ENCODE measurements at places on chromosomes 13 and 19.

DNA sequence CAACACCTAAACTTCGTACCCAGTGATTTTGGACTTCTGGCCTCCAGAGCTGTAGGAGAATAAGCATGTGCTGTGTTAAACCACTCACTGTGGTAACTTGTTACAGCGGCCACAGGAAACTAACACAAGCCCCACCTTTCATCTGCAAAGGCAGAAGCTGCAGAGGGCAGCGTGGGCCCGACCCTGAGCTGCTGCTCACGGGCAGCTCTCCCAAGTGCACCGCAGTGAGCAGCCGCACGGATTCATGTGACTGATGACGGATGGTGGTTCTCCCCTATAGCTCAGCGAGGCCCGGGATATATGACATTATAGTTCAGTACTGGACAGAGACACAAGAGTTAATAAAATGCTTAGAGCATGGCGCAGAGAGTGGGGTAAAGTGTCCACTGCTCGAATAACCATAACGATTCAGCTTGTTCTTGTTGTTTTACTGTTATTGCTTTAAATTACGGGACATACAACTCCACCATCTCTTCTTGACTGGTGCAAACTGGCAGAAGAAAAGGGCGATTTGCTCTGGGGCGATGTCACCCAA is 21.9 kb downstream of the VRK3 start:
- no peak for DNase-seq

DNA sequence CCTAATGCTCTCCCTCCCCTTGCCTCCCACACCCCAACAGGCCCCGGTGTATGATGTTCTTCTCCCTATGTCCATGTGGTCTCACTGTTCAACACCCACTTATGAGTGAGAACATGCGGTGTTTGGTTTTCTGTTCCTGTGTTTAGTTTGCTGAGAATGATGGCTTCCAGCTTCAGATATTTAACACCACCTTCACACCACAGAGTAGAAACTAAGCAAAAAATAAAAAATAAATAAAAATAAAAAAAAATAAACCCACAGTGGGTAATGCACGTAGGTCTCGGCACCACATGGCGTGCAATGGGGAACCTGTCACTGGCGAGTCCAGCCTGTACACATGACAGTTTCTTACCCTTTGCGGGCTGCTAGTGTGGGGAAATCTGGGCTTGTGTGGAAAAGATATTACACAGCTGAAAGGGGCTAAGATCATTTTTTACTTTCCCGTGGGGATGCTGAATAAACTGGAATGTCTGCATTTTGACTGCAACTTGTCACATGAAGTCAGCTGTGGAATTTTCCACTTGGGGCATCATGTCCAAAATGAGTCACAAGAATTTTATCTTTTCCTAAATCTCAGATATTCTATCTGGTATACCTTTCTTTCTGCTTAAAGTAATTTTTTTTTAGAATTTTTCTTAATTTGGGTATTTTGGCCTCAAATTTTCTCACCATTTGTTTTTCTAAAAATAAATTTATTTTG is 170.5 kb downstream of the IRS2 start:
- DNase-seq, result no peak

DNA sequence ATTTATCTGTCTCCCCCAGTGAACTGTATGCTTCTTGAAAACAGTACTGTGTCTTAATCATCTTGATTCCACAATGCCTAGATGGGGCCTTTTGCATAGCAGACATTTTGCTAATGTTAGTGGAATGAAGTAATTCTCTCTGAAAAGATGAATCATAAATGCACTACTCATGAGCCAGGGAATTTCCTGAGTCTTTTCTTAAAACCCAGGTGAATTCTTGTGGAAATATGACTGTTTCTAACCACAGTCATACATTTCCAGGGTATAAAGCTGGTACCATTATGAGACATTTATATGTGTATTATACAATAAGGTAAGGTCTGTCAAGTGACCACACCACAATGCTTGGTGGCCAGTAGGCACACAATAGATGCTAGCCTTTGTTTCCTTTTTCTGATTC is 5.5 kb upstream of the KCTD4 start:
- no peak for DNase-seq

GRCh38 chr13:84917252-84917878 is 881.9 kb downstream of the SLITRK6 start:
- DNase-seq, result no peak

DNA sequence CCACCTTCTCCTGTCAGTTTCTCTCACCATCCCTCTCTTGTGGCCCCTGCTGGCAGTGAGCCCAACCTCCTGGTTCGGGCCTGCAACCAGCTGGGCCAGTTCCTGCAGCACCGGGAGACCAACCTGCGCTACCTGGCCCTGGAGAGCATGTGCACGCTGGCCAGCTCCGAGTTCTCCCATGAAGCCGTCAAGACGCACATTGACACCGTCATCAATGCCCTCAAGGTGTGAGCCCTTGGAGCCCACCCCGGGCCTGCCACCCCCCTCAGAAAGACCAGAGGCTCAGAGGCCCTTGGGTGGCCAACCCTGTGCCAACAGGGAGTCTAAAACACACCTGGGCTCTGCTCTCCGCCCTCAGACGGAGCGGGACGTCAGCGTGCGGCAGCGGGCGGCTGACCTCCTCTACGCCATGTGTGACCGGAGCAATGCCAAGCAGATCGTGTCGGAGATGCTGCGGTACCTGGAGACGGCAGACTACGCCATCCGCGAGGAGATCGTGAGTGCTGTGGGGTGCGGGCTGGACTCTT is 13.8 kb downstream of the FUZ start:
- no peak for DNase-seq

- DNase-seq, result no peak
Observed at GRCh38 chr13:106471957-106472543, 63.4 kb downstream of the EFNB2 start.

GRCh38 chr19:43462785-43463380 is 2.5 kb downstream of the LYPD3 start:
- no peak for DNase-seq

- DNase-seq, result no peak
Observed at GRCh38 chr13:47303626-47304025, 406.8 kb upstream of the HTR2A start.

DNA sequence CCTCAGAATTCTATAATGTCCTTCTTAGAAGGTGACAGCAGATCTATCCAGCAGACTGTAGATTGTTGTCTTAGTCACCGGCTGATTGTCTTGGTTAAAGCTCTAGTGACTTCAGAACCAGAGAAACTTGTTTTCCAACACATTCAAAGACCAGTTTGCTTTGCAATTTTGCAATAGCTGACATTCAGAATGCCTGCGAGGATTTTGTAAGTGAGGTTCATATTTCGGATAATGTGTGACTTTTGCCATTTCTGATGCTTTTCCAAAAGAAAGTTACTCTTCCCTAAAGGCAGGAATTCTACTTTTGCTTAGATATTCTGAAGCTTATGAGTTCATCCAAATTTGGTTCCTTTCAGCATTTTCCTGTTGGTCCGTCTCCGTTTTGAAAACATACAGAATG is 13.2 kb downstream of the SPINT2 start:
- no peak for DNase-seq

DNA sequence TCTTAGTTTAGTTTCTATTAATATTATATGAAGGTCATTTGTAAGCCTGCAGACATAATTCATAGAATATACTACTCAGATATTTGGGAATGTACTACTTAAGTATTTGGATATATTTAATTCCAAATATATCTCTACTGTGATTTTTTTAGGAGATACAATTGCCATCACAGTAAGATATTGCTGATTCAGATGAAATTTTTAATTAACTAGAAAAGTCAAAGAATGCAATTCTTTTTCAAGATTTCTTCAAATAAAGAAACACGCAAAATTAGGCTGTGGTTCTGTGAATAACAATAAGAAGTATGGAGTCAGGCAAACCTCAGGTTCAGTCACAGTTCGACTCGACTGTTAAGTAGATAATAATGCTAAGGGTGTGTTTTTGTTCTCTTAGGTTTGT is 550.4 kb upstream of the GPC6 start:
- DNase-seq, result no peak

GRCh38 chr13:110250258-110250891 is 56.6 kb downstream of the COL4A1 start:
- DNase-seq, result no peak

- DNase-seq, result no peak
Observed at GRCh38 chr19:32933571-32933970, 38.2 kb downstream of the CEP89 start.

GRCh38 chr19:1812426-1813191 is 533 bp upstream of the ATP8B3 start:
- DNase-seq, result peak; percentile 54

DNA sequence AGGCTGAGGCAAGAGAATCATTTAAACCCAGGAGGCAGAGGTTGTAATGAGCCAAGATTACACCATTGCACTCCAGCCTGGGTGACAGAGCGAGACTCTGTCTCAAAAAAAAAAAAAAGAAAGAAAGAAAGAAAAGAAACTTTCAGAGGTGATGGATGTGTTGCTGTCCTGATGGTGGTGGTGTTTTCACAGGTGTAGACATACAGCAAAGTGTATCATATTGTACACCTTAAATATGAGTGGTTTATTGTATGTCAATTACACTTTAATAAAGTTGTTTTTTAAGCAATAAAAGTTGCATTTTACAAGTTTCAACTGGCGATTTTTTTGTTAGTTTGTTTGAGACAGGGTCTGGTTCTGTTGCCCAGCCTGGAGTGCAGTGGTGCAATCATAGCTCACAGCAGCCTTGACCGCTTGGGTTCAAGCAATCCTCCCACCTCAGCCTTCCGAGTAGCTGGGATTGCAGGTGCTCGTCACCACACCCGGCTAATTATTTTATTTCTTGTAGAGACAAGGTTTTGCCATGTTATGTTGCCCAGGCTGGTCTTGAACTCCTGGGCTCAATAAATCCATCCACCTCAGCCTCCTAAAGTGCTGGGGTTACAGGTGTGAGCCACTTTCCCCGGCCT is 13.5 kb upstream of the INSR start:
- DNase-seq, result no peak

GRCh38 chr13:44389876-44390275 is 16.3 kb downstream of the SERP2 start:
- no peak for DNase-seq

DNA sequence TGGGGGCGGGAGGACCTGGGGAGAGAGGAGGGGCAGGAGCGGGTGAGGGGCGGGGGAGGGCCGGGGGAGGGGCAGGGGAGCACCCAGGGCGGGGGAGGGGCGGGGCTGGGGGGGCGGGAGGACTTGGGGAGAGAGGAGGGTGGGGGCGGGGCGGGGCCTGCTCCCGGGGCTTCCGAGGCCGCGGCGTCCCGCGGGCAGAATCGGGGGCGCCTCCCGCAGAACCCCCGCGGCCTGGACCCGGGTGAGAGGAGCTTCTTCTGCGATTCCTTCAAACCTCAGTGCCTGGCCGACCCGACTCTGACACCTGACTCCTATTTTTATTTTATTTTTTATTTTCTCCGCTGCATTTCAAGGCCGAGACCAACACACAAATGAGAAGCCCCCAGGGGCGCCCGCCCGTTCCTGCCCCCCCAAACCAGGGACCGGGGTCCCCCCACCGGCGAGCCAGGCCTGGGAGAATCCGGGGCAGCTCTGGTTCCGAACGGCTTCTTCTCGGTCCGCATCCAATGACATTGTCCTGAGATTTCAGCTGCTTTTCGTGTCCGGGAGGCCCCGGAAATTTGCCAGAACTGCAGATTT is 470 bp upstream of the GRTP1 start:
- no peak for DNase-seq

GRCh38 chr19:3175781-3176714 is 2.5 kb upstream of the S1PR4 start:
- DNase-seq, result no peak

DNA sequence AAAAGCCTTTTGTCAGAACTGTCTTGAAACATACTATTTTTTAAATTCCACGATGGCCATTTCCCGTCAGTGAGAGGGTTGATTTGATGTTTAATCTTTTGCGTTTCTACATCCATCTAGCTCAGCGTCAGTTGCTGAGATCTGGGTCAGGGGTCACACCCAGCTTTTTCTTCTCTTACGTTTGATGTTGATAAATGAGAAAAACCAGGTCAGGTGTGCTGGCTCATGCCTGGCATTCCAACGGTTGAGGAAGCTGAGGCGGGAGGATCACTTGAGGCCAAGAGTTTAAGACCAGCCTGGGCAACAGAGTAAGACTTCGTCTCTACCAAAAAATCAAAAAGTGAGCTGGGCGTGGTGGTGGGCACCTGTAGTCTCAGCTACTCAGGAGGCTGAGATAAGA is 168.9 kb downstream of the PTPRS start:
- DNase-seq, result no peak

GRCh38 chr13:81025091-81025490 is 684.2 kb upstream of the SPRY2 start:
- DNase-seq, result no peak

- no peak for DNase-seq
Observed at GRCh38 chr13:40682449-40683240, 16.2 kb upstream of the FOXO1 start.

DNA sequence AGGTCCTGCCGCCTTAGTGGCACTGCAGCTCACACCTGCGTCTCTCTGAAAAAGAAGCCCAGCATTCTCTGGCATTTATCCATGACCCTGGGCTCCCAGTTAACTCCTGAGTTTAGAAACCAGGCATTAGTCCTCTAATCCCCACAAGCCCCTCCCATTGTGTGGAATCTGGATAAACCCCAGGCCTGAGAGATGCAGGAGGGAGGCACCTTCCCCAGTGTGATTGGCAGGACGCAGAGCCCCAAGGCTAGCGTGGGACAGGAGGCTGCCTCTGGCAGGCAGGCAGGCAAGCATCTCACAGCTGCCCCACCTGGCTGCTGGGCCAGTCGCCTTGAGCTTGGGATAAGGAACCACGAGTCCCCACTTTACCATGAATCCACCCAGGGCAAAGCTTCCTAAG is 11.0 kb upstream of the SERPINE3 start:
- DNase-seq, result no peak

DNA sequence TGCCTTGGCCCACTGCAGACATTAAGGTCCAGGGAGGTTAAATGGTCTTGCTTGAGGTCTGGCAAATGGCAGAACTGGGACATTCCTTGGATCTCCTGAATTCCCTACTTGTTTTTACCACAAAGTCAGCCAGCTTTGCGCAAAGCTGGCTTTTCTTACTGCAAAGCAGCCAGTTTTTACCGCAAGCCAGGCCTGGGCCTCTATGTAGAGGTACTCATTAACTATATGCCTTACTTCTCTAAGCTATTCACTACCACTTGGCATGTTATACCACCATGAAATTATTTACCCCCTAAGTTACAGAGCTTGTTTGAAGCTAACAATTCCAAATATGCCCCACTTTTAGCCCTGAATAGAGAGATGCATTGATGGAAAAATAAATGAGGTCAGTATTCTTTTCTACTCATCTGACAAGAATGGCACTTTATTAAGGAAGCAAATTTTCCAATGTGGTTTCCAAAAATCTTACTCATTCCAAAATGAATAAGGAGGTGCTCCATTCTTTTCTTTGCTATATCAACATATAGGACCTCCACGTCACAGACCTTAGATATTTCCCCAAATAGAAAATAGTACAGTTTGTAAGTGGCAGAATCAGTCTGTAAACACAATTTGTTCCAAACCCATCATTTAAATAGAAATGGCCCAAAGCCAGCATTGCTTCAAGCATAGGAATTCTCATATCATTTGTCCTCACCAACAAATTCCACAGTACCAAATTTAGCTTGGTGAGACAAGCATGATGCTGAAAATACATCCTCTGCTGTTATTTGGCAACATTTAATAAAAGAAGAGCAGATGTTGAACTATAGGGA is 143.9 kb upstream of the TSC22D1 start:
- no peak for DNase-seq
